NCI-H1092 (cell line): ENCODE measurements at places on chromosomes 3 and 15.

GRCh38 chr15:100426937-100427336 is 85.2 kb upstream of the ADAMTS17 start:
- DNase-seq: no peak

- DNase-seq: no peak
Measured at GRCh38 chr3:140344082-140344454, 333.8 kb upstream of the TRIM42 start.

DNA sequence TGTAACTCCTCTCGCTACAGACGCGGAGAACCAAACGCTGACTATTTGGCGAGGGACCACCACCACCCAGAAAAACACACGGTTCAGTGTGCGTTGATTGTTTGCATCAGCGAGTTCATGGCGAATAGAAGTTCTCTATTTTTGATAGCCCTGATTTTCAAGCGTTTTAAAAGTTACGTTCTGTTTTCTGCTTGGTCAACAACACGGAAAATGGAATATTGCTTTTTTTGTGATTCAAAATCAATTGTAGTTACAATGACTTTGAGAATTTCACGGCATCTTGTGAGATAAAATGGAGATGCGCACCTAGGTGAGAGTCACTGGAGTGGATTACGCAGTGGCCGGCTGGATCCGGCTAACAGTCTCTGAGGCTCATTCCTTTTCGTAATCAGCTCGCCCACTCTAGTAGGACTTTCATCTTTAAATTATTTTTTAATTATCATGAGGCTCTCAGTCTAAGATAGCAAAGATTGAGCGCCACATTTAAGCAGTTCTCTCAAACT is 54.8 kb downstream of the CCDC54 start:
- no peak for DNase-seq

DNA sequence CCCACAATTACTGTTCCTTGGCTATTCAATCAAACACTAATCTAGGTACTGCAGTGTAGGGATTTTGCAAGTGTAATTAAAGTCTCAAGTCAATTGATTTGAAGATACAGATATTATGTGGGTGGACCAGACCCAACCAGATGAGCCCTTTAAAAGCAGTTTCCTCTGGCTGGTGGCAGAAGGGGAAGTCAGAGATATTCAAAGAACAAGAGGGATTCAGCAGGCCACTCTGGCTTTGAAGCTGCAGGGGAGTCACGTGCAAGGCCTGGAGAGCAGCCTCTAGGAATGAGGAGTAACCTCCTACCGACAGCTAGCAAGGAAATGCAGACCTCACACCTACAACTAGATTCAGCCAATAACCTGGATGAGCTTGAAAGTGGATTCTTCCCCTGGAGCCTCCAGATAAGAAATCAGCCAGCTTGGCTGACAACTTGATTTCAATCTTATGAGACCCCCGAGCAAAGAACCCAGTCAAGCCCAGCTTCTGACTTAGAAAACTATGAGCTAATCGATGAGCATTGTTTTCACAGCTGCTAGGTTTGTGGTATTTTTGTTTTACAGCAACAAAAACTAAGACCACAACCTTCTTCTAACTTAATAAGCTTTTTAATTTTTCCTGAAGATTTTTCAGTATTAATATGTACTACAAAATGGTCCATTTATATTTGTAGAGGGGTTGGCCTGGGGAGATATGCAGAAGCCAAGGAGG is 13.4 kb downstream of the HACD2 start:
- no peak for DNase-seq

- no peak for DNase-seq
Measured at GRCh38 chr15:96595951-96596350, 265.5 kb downstream of the NR2F2 start.

- DNase-seq: no peak
Measured at GRCh38 chr15:59388670-59389069, 16.0 kb upstream of the MYO1E start.
